ENCODE measurements at places on chromosomes 2 and 18.

GRCh38 chr2:21438949-21439348 is 315.2 kb downstream of the TDRD15 start:
- no peak for DNase-seq

DNA sequence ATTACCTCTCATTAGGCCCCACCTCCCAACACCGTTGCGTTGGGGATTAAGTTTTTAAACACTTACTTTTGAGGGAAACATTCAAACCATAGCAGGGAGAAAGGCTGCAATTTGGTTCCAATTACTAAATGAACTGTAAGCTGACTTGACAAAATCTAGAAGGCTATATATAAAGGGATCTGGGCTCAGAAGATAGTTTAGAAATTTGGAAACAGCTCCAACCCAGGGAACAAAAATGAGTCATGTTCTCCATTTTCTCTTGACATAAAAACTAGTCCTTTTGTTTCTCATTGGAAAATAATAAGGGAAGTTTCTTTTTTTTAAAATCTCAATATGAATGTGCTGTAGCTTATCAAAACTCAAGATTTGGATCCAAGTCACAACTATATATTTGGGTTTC is 17.5 kb downstream of the MOGAT1 start:
- no peak for DNase-seq

DNA sequence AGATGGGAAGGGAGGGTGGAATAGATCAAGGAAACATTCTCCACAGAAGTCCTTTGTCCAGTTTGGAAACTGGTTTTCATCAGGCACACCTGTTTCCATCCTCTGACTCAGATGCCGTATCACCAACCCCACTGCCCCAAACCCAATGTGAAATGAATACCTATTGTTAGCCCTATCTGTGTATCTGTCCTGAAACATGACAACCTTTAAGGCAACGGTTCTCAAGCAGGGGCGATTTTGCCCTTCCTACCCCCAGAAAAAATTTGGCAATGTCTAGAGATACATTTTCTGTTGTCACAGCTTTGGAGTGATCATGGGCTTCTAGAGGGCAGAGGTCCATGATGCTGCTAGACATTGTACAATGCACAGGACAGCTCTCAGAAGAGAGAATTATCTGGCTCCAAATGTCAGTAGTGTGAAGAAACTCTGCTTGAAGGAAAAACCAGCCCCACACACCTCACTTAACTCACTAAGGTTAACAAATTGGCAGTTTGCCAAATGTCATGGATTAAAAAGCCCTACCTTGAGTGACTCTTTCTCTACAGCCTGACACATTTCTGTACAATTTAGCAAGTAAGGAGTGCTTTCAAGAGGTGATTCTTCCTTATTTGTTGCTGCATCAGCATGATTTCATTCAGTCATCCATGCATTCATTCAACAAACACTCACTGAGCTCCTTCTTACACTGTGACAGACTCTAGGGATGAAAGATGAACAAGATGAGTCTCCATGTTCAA is 3.4 kb downstream of the SCTR start:
- DNase-seq = no peak

DNA sequence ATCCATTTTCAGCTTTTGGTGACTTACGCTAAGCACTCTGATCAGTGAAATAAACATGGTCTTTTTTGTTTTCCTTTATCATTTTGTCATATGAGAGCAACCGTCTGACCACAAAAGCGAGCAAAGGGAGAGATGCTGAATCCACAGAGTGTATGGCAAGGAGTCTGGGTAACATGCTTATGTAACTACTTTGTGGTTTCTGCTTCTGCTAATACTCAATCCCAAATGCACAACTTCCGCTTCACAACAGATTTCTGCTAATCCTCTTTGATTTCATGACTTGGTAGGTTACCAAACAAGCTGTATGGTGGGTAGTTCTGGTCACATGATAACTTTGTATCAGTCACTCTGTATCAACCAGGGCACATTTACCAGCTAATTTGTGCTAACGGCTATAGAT is 908.4 kb upstream of the CRIM1 start:
- no peak for DNase-seq

DNA sequence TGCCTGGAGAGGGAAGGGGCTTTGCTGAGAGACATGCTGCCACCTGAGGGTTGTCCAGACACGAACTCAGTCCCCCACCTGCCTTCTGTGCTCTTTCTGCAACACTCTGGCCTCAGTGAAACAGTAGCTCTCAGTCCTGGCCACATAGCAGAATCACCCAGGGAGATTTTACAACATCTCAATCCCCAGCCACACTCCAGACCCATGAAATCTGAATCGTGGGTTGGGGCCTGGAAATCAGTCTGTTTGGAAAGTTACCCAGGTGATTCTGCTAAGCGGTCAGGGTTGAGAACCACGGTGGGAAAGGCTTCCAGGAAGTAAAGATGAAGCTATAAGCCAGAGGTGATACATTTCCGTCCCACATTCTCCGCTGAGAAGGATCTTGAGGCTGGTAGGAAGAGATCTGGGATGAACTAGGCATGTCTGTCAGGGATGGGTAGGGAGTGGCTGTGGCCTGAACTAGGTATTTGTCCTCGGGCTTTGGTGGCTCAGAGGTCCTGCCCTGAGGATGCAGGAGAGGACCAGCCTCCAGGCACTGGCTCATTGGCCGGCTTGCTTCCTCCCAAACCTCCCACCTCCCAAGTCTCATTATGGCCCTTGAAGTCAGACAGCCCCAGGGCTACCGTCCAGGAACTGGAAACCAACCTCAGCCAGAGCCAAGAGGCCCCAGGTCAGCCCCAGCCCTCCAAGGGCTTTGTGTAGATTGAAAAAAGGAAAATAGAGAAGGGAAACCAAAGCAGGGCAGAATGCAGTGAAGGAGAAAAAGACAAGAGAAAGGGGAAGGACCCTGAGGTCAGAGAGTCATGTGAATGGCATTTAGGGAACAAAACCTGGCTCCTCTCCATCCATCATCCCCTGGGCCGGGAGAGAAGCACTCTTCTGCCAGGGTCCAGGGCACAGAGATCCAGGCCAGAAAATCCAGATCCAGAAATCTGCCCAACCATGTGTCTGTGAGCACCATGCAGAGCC is 119.6 kb downstream of the ZFP36L2 start:
- DNase-seq = peak; percentile 59

DNA sequence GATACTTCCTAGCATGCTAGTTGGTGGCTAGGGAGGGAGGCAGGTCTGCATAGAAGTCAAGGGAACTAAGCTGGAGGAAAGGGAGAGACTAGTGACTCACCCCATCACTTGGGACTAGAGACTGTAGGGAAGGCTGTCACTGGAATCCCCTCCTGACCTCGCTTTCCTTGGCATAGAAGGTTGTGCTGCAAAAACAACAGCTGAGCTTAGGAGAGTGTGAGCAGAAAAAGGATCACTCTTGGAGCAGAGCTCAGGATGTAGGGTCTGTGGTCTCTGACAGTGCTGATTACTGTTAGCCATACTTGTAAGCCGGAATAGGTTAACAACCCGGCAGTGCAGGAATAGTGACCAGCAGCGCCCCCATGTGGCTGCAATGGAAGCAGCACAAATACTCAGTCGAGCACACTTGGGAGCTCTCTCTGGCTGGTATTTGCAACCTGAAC is 66.9 kb upstream of the SMAD2 start:
- peak; percentile 79 for DNase-seq

GRCh38 chr2:25672494-25673299 is 680 bp downstream of the DTNB start:
- DNase-seq = peak; percentile 82

DNA sequence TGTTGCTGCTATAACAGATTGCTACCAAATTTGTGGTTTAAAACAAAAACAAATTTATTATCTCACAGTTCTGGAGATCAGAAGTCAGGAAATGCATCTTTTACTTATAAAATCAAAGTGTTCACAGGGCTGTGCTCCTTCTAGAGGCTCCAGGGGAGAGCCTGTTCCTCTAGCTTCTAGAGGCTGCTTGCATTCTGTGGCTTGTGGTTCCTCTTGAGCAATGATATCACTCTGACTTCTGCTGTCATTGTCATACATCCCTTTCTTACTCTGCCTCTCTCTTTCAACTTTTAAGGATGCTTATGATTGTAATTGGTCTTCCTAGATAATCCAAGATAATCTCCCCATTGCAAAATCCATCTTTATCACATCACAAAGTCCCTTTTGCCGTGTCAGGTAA is 6.1 kb upstream of the DCC start:
- no peak for DNase-seq

GRCh38 chr2:69376403-69376802 is 10.6 kb downstream of the GFPT1 start:
- DNase-seq = no peak

- DNase-seq = no peak
Observed at GRCh38 chr2:154978244-154978643, 279.7 kb downstream of the KCNJ3 start.

DNA sequence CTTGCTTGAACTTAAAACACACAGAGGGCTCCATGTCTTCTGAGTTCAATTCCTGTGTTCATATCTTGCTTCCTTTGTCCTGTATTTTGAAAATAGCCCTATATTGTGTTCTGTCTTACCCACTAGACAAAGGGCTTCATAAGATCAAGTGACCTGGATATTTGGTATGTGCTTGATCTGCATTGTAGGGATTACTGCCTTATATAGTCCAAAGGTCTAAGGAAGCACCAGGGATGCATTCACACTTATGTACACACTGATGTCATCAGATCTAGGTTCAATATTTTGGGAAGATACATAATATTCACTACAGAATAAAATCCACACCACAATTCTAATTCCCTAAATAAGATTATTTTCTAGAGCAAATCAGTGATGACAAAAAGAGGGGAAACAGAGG is 278.0 kb upstream of the KYNU start:
- DNase-seq = no peak

DNA sequence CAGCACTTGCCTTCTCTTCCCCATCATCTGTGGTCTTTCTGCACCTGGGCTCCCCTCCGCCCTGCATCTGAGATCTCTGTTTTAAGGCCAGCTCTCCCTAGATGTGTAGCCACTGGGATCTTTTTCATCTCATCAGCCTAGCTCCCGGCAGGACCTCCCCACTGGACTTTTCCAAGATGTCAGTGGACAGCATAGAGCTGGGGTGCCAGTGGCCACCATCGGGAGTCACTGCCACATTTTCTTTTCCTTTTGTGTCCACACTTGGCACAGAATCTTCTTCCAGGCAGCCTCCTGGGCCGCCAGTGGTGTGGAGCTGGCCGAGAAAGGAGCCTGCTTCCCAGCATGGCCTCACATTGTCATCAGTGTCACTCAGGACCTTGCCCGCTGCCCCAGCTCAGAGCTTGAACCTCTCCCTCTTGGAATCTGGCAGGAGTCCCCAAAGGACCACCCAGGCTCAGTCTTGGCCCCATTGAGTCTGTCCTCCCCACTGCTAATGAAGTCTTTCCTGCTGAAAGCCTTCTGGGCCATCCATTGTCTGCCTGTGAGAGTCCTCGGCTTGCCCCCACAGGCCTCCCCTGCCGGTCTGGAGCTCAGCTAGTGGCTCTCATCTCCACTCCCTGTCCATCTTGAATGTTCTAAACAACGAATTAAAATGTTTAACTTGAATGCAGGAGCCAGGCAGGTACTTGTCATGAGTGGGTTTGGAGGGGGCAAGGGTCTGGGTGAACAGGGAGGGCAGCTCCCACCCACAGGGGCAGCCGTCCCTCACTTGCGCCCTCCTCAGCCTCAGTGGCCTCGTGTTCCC is 324.4 kb downstream of the GBX2 start:
- DNase-seq = peak; percentile 77

GRCh38 chr2:207087046-207087902 is 78.5 kb downstream of the KLF7 start:
- no peak for DNase-seq

- no peak for DNase-seq
Observed at GRCh38 chr2:30867385-30867784, 60.1 kb upstream of the CAPN13 start.

- DNase-seq = peak; percentile 44
Observed at GRCh38 chr2:68487773-68488355, 20.5 kb downstream of the APLF start.

GRCh38 chr2:146615778-146616177 is 1229.1 kb upstream of the ACVR2A start:
- DNase-seq = no peak

GRCh38 chr18:48590678-48591077 is 51.8 kb downstream of the CTIF start:
- no peak for DNase-seq

GRCh38 chr2:52960881-52961280 is 806.7 kb upstream of the CHAC2 start:
- no peak for DNase-seq

- peak; percentile 45 for DNase-seq
Observed at GRCh38 chr2:207071820-207072219, 93.9 kb downstream of the KLF7 start.

DNA sequence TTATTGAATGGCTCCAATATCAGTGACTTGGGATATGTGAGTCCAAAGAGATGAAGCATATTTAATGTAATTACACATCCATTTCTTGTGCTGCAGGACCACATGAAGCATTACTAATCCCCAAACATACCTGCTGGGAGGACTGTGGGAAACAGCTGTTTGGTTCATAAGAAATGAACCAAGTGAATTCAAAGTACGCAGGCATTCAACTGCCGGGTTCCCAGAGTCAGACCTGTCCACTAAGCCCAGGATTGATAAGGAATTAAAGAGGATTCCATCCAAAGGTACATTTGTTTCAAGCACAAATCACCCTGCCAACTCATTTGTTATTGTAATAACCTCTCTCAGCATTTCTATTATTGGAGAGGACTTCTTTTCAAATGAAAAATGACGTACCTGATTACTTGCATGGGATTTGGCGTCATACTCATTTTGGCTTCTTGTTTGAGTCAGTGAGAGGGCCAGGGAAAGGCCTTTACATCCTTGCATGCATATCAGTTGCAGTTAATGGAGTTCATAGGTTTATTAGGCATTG is 230.7 kb downstream of the TXNL1 start:
- DNase-seq = peak; percentile 65

- DNase-seq = peak; percentile 54
Observed at GRCh38 chr2:15733867-15734673, 142.4 kb downstream of the DDX1 start.

DNA sequence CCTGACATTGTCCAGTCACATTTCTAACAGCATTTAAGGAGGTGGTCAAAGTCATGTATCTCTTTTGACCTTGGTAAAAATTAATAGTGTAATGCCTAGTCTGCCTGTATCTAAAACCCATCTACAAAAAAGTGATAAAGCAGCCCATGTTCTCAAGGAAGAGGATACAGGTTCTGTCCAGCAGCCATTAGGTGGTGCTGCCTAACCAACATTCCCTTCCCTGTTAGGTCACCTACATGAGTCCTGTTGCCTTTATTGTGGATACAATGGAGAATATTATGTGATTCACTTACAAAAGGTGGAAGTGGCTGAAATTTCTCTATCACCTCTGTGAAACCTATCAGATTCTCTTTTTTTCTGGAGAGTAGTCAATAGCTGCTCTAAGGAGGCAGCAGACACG is 52.5 kb downstream of the AQP4 start:
- peak; percentile 55 for DNase-seq

DNA sequence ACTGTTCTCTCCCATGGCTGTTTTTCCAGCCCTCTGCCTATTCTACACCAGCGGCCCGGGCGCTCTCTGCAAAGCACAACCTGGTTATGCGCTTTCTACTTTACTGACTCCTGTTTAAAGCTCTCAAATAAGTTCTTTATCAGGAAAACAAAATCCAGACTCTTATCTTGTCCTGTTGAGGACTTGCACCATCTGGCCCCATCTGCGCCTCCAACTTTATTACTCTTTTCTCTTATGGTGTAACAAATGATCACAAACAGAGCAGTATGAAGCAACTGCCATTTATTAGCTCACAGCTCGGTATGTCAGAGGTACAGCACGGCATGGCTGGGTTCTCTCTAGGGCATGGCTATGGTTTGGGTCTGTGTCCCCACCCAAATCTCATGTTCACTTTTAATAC is 236.5 kb upstream of the NT5C1B start:
- DNase-seq = no peak

GRCh38 chr2:134278553-134278952 is 24.7 kb downstream of the MGAT5 start:
- no peak for DNase-seq

GRCh38 chr18:631560-631959 is 25.9 kb upstream of the TYMS start:
- no peak for DNase-seq

All from eye (tissue), 1 donor.